ENCODE measurements at places on chromosomes 1 and 21.

DNA sequence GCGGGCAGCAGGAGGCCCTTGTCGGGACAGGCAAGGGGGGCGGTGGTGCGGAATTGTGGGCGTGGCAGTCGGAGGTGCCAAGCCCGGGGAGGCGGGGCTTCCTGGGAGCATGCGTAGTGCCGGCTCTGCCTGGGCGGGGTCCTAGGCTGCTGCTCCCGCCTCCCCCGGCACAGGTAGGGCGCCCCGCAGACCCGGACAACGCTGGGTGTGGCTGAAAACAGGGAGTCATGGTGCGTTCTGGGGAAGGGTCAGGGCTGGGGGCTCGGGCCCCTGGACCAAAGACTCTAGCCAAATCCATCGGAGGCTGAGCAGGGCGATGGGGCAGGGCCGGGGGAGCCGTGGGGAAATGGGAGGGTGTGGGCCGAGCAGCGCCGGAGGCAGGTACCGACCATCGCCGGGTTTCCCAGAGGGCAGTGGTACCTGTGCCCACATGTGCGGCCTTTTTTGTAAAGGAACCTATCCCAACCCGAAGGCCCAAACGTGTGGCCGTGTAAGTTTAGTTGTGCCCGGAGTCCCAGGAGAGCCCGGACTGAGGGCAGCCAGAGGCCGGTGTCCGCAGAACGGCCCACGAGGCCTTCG is 231.9 kb downstream of the SDCCAG8 start:
- DNase-seq, result no peak

DNA sequence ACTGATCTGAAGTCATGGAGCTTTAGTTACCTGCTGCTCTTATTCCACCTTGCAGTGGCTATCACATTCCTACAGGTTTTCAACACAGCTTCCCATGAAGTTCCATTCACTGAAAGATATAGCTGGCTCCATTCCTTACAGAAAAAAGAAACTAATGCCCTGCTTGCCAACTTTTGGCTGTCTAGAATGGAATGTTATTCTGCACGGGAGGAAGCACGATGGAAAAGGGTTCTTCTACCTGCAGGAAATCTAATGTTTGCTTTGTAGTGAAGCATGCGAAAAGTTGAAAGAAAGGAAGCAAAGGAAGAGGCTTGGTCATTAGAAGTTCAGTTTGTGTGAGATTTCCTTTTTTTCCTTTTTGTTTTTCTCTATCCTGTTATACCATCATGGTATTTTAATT is 32.6 kb downstream of the GIPC2 start:
- no peak for DNase-seq

DNA sequence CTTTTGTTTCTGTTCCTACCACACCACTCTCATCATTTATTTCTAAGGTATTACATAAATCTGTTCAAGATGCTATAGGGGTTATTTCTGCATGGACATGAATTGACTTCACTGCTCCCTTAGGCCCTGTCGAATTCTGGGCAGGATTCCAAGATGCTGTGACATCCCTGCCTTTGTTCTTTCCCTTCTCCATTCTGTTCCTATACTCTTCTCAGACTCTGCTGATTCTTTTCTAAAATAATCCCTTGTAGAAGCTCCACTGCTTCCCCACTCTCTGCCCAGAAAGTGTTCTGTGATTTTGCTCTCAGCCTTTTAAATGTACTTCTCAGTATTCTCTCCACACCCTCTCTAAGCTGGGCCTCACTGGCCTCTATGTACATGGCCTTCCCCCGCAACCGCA is 99.2 kb downstream of the PHTF1 start:
- DNase-seq, result no peak

DNA sequence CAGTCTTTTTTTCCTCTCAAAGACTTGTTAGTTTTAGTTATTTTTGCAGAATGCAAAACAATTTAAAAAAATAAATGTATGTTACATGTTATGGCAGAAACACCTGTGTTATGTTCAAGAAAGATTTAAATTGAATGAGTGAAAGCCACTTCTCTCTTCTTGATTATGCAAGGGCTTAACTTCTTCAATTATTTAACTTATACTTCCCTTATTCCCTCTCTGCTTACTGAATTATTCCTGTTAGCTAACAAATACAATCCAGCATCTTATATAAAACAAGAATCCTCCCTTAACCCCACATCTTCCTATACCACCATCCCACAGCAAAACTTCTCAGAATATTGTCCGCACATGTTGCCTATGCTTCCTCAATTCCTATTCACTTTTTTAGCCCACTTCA is 10.7 kb upstream of the FCER1A start:
- DNase-seq, result no peak

GRCh38 chr21:16550917-16551741 is 821.3 kb downstream of the USP25 start:
- no peak for DNase-seq

DNA sequence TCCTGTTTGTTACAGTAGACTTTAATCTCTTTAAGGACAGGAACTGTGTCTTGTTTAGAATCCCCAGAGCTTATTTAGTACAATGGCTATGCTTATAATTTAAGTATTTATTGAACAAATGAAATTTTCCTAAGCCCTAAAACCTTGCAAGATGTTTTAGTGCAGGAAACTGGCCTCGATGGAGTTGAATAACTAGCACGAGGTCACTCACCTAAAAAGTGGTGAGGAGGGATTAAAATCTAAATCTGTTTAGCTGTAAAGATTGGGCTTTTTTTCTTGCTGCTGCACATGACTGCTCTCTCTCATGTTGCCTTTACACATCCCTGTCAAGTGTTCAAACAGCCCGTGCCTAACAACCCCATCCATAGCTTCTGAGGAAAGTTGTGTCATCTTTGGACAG is 10.2 kb downstream of the NFYC start:
- DNase-seq, result no peak

DNA sequence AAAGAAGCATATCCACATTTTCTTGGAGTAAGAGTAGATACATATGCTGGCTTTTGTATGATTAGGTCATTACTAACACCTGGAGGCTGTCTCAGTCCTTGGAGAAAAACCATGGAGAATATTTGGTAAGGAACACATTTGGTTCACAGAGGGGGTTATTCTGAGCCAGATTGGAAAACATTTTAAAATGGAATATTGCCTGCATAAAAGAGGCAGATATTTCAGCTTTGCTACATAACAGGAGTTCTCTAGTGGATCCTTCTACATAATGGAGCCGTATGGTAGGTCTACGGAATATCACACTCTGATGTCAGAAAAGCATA is 415.1 kb downstream of the ADGRL2 start:
- DNase-seq, result no peak

GRCh38 chr1:19321071-19321470 is 8.9 kb downstream of the SLC66A1 start:
- no peak for DNase-seq

Measured in stimulated activated CD4-positive, alpha-beta T cell treated with anti-CD3 and anti-CD28 coated beads, Interleukin-2, amount 100 ng/mL, for 24 hours (primary cell).